ENCODE measurements at places on chromosomes 2 and 18.

DNA sequence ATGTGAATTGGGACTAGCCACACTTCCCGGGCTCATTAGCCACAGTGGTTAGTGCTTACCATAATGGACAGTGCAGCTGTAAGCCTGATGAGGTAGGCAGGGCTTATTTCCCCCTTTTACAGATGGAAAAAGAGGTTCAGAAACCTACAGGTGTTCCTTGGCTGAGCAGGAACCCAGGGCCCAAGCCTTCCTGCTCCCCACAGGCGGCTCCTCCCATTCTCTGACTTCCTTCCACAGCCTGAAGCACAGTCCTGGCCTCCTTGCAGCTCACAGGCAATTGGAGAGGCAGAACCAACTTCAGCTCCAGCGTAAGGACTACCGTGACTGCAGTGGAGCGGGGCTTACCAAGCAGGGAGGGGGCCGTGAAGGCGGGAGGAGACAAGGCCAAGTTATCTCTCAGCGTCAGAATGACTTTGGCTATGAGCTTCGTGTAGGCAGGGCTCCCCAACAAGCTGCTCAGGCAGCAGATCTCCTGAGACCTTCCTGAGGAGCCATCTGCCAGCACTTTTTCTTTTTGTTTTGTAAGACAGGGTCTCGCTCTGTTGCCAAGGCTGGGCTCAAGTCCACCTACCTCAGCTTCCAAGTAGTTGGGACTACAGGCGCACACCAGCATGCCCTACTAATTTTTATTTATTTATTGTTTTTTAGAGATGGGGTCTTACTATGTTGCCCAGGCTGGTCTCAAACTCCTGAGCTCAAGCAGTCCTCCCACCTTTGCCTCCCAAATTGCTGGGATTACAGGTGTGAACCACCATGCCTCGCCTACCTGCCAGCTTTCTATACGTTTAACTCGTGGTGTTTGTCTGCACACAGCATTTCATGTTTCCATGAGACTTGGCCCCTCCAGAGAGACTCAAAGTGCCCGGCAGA is 34.2 kb upstream of the NT5DC4 start:
- DNase-seq = no peak

GRCh38 chr18:2903006-2903405 is 56.2 kb downstream of the EMILIN2 start:
- peak; percentile 32 for DNase-seq

DNA sequence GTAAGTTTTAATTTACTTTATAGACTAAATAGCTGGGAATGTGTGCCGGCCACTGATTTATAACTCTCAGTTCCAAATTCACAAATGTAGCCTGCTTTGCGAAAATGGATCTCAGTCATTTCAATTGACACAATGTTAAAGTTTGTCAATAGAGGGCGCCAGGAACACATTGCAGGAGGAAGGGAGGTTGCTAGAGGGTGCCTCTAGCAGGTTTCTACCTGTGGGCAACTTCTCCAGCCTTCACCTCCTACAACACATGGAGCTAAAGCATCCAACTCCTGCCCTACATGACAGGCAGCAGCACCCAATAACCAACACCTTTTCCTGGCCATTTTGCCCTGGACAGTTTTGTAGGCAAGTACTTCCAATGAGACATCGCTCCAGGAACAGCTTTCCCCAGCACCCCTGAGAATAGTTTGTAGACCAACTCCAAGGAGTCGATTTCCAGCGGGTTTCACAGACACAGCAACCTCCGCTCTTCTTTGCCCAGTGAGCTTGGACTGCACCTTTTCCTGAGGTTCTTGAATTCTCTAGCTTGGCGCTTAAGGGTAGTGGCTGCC is 784.8 kb upstream of the CDH2 start:
- DNase-seq = peak; percentile 5

DNA sequence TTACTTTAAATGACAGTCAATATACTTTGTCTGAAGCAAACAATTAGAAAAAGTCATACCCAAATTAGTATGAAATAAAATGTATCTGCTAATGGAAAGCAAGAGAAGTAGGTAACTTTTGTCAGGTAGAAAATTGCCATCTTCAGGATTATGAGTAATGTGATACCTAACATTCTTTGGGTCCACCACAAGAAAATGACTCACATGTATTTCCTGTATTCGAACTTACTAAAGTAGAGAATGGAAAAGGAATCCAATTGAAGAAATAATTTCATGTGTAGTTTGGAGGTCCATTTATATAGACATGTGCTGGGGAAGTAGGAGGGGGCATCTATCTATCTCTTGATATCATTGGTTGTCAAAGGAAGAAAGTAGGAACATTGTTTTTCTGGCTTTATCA is 636.2 kb upstream of the CHAC2 start:
- no peak for DNase-seq

DNA sequence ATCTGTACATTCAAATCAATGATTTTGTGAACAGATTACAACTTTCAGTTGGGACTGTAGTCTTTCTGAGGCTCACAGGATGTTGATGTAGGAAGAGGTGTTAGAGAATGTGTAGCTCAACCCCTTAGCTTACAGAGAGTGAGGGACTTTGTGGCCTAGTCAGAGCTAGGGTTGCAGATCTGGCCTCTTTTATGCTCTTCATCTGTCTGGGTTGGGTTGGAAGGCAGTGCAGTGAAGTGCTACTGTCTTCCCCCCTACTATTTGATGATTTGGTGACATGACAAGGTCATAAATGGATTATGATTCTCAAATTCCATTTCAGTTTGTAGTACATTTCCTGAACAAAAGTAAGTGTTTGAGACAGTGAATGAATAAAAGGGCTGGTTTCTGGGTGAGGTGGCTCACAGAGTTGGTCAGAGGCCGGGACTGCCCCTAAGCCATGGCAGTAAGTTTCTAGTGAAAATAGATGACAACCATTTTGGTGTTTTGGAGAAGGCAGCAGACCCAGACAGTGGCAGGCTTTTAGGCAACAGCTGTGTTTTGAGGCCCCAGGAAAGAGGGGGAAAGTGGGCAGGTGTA is 21.6 kb downstream of the MAP4K4 start:
- DNase-seq = no peak

DNA sequence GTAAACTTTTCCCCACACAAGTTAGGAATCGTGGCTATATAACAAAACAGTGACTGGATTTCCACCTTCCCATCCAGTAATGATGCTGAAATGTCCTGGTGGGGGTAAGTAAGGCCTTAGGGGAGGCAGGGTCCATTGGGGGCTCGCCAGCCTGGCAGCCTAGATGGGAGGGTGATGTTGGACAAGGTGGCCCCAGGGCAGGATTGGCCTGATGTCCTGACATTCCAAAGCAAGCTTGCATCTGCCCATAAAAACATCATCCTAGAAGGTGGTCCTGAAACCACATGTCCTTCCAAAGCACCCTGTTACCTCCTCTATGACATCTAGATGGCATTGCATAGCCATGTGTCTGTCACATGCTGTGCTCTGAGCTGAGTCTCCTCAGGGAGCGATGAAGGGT is 54.1 kb upstream of the RAB6C start:
- DNase-seq = no peak

GRCh38 chr18:8689517-8689916 is 15.8 kb upstream of the MTCL1 start:
- DNase-seq = no peak

GRCh38 chr2:233853883-233854240 is 473 bp downstream of the HJURP start:
- DNase-seq = no peak

DNA sequence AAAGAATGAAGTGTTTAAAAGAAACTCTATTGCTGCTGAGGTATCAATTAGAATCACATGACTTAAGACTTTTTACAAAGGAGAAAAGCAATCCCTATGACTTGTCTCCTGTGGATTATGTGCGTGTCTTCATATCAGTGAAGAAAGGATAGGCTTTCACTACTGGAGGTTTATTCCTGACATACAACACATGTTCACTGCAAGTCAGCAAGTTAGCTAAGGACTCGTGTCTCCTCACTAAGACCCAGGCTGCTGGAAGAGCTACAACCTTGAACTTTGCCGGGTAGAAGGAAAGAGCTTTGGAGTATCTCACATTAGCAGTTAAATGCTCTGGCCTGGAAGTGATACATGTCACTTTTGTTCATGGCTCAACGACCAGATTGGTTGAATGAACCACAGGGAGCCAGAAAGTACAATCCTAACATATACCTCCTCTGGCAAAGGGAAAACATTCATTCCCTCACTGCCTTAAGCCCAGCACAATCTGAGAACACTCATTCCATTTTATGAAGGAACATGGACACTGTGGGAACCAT is 215.3 kb downstream of the RNF152 start:
- DNase-seq = no peak

DNA sequence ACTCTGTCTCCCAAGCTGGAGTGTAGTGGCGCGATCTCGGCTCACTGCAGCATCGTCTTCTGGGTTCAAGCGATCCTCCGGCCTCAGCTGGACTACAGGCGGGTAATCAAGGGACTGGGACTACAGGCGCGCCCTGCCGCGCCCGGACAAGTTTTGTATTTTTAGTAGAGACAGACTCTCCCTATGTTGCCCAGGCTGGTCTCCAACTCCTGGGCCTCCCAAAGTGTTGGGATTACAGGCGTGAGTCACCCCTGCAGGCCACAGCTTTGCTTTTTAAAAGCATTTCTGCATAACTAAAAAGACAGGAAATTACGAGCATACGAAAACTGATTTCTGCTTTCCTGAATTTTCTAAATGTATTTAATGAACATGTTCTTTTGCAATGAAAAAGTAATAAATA is 916 bp upstream of the OSBPL1A start:
- peak; percentile 5 for DNase-seq

DNA sequence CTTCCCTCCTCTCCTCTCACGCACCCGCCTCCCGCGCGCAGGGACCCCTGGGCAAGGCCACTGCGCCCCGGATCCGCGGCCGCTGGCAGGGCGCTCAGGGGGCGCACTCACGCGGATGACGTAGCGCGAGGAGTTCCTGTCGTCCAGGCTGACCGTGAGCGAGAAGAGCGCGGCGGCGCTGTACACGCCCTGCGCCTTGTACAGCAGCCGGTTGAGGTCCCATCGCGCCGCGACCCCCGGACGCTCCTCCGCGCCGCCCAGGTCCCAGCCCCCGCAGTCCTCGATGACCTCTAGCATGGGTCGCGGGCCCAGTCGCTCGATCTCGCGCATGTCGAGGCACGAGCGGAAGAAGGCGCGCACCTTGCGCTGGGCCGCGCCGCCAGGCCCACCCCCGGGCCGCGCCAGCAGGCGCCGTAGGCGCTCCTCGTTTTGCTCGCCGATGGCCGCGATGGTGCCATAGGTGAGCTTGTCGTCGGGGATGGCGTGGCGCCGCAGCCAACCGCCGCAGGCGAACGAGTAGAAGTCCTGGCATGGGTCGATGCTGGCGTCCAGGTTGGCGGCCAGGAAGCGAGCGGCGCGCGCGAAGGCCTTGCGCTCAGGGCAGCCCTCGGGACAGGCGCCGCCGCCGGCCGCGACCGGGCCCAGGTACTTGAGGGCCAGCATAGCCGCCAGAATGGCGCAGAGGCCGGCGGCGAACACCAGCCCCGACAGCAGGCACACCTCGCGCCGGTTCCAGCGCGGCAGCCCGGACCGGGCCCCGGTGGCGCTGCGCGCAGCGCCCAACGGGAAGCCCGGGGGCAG is 1.7 kb downstream of the ECEL1 start:
- no peak for DNase-seq

GRCh38 chr18:10681581-10682367 is 155.9 kb downstream of the NAPG start:
- peak; percentile 22 for DNase-seq

GRCh38 chr2:72965770-72966450 is 48.6 kb downstream of the EMX1 start:
- no peak for DNase-seq

GRCh38 chr2:30226144-30227032 is 4.9 kb upstream of the LBH start:
- DNase-seq = no peak

GRCh38 chr2:238492840-238493239 is 66.1 kb downstream of the ASB1 start:
- DNase-seq = no peak

GRCh38 chr2:9638532-9638931 is 7.7 kb upstream of the YWHAQ start:
- peak; percentile 98 for DNase-seq

GRCh38 chr2:187500585-187501359 is 52.7 kb upstream of the CALCRL start:
- no peak for DNase-seq

GRCh38 chr2:238597638-238598528 is 171.2 kb downstream of the ASB1 start:
- DNase-seq = no peak

DNA sequence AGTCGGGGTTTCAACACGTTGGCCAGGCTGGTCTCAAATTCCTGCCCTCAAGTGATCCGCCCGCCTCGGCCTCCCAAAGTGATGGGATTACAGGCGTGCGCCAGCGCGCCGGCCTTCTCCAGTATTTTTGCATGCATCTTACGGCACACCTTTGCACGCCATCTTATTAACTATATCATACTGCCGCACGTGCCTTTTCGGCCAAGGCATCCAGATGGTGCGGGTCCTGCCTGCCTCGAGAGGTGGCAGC is 765 bp upstream of the ING5 start:
- no peak for DNase-seq

- DNase-seq = peak; percentile 79
These were observed 43.8 kb upstream of the SLC4A10 start for GRCh38 chr2:161580426-161580825.

DNA sequence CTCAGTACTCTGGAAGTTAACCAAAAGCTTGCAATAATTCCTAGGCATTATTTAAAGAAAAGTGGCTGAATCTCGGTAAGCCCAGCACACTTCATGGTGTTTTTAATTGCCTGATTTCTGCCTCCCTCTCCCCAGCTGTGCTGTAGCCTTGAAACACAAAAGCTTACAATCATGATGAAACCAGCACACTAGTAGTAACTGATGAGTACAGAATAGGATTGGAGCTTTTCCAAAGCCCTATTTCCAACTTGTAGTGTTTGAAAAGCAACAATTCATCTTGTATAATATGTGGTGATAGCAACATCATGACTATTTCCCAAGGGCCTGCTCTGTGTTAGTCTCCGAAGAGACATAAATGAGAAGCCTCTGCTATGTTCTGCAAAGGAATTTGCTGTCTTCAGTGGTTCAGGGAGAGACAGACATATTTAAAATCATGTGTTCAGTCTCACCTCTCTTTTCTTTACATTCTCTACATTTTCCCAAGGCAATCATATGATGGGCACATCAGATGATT is 1015.0 kb downstream of the BCL11A start:
- DNase-seq = no peak

DNA sequence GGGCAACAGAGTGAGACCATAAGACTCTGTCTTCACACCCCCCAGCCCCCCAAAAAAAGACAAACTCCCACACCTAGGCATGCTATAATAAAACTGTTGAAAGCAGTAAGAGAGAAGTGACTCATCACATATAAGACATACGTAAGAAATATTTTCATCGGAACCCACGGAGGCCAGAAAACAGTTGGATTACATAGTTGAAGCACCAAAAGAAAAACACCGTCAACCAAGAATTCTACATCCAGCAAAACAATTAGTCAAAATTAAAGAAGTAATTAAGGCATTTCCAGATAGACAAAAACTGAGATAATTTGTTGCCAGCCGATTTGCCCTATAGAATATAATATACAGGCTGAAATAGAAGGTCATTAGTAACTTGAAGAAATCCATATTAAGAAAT is 128.7 kb downstream of the VAPA start:
- DNase-seq = no peak

All from globus pallidus (tissue), 1 donor.